ENCODE measurements at places on chromosomes 16 and 17.

DNA sequence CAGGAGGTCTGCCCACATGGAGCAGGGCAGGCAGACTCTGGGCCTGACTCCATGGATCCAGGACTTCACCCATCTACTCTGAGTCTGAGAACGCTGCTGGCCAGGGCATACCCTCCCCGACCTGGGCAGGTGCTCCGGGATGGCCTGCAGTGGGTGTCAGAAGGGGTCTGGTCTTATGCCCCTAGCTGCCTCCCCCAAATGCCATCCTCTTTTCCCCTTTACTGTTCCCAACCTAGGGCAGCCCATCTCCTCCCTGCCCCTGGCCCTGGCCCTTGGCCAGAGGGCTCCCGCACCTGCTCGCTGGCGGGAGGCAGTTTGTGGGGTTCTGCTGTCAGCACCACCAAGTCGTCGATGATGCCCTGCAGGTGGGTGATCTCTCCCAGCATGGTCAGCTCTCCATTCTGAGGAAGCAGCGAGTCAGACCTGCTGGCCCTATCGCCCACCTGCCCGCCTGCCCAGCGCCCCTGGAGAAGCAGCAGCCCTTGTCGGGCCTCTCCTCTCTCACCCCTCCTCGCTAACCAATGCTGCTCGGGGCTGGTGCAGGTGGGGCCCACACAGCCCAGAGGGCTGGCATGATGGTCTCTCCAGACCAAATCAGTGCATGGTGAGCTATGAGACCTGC, 8.2 kb downstream of the MTSS2 start:
- DNase-seq: no peak

DNA sequence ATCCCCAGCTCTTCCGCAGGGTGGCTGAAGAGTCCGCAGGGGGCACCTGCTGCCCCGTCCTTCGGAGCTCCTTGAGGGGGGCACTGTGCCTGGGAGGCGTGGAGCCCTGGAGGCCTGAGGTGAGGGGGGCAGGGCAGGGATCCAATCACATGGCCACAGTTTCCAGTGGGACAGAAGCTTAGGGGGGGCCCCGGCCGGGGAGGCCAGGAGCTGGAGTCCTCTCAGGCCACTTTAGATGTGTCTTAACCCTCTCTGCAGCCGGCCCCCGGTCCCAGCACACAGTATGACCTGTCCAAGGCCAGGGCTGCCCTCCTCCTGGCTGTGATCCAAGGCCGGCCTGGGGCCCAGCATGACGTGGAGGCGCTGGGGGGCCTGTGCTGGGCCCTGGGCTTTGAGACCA, 10.8 kb downstream of the ZNF213 start:
- DNase-seq: no peak

DNA sequence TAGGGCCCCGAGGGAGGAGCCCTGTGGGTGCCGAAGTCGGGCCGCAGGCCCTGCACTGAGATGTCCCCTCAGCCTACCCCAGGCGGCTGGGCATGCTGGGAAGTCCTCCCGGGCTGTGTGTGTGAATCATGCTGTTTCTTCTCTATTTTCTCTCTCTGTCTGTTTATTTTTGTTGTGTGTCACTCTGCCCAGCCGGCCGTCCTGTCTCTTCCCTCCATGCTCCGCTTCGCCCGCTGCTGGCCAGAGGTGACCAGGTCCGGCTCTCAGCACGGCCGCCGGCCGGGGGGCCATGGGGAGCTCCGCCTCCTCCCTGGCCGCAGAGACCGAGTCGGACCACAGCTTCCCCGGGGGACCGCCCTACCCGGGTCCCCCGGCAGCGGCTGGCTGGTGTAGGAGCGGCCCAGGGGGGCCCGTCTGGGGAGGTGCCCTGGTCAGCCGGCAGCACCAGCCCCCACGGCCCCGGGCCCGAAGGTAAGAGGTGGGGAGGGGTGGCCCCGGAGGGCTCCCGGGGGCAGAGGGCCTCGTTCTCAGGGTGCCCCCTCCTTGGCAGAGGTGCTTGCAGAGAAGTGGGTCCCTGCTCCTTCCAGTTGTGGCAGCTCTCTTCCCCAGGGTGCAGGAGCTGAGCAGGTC, 12.5 kb downstream of the CAPN15 start:
- no peak for DNase-seq

- peak; percentile 7 for DNase-seq
Observed at GRCh38 chr16:22161999-22162655, at the start of gene SDR42E2. TSS of gene SDR42E2 (plus strand) at chr16:22162506. CDS start at chr16:22165583, 3,077 bp downstream.

- DNase-seq: no peak
Observed at GRCh38 chr17:79690988-79691836, 39.5 kb upstream of the ENPP7 start.

GRCh38 chr16:30698139-30698815, 694 bp upstream of the SRCAP start:
- peak; percentile 98 for DNase-seq

GRCh38 chr17:4503283-4504025, 4.8 kb downstream of the SPNS2 start:
- DNase-seq: no peak

DNA sequence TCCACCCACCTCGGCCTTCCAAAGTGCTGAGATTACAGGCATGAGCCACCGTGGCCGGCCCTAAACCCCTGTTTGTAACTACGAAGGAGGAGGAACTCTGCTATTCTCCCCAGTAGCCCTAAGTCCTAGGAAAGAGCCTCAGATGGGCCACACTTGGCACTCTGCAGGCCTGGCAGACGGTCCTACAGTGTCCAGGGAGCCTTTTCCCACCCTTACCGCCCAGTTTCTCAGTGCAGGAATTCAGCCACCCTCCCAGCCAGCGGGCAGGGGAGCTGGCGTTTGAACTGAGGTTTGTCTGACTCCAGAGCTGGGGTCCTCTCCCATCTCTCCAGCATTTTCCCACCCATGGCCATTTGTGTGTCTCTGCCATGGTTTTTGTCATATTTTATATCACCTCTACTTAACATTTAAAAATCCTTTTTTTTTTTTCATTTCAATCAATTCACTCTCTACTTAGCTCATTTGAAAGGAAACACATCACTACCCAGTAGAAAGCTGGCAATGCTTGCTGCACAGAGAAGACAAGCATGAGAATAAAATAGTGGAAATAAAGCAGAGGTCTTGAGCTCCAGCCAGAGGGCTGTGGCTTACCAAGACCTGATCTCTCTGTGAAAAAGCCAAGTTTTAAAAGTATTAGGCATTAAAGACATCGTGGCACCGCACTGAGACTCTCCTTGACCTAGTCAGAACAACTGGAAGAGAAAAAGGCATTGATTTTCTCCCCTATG, 34.9 kb downstream of the BCO1 start:
- DNase-seq: no peak

GRCh38 chr16:81035398-81035974, at the start of gene ATMIN:
TSS of gene ATMIN (plus strand) at chr16:81035842. CDS start at chr16:81035871, 29 bp downstream.
- peak; percentile 90 for DNase-seq

- DNase-seq: no peak
Observed at GRCh38 chr16:83831456-83831987, 23.7 kb downstream of the HSBP1 start.

- no peak for DNase-seq
Observed at GRCh38 chr16:12518241-12519175, 285.2 kb downstream of the CPPED1 start.

GRCh38 chr16:67233596-67233995, 6.7 kb downstream of the TMEM208 start:
- DNase-seq: no peak

DNA sequence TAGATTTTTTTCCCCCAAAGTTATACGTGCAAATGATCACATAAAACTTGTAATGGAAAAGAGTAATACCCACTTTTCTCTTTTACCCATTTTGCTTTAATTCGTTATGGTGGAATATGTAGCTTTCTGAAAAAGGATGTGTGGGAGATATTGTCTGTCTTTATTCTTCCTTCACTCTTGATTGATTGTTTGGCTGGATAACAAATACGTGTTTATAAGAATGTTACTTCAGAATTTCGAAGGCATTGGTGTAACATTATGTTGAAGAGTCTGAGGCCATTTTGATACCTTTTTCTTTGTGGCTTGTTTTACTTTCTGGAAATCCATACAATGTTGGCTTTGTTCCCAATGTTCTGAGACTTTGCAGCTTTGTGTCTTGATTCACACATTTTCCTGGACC, 71.4 kb downstream of the BCAS3 start:
- DNase-seq: no peak

- DNase-seq: no peak
Observed at GRCh38 chr16:81366316-81366932, 51.7 kb downstream of the GAN start.

GRCh38 chr16:56783344-56783743, 53.4 kb downstream of the NUP93 start:
- DNase-seq: no peak

DNA sequence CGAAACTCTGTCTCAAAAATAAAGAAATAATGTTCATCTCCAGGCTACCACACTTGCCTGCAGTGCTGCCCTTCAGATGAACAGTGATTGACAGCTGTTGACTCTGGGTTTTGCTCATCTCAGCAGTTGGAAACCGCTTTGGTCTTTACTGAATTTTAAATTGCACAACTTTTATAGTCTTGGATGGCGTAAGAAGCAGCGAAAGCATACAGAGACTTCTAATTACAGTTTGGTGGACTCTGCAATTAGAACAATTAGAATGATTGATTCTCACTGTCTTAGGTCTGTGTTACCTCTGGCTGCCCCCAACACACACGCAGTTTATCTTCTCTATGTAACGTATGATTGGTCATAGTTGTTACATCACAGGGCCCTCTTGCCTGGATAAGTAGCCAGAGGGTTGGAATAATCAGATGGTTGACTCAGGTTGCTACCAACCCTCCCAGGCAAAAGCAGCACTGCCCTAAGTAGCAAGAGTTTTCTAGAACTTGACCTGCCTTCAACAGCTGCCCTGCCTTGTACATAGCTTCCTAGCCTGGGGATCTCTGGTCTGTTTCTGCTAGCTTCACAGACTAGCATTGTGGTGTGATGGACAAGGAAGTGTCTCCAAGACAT, 1.9 kb upstream of the NAT9 start:
- no peak for DNase-seq

- DNase-seq: no peak
Observed at GRCh38 chr17:13957636-13958035, 111.7 kb upstream of the COX10 start.

DNA sequence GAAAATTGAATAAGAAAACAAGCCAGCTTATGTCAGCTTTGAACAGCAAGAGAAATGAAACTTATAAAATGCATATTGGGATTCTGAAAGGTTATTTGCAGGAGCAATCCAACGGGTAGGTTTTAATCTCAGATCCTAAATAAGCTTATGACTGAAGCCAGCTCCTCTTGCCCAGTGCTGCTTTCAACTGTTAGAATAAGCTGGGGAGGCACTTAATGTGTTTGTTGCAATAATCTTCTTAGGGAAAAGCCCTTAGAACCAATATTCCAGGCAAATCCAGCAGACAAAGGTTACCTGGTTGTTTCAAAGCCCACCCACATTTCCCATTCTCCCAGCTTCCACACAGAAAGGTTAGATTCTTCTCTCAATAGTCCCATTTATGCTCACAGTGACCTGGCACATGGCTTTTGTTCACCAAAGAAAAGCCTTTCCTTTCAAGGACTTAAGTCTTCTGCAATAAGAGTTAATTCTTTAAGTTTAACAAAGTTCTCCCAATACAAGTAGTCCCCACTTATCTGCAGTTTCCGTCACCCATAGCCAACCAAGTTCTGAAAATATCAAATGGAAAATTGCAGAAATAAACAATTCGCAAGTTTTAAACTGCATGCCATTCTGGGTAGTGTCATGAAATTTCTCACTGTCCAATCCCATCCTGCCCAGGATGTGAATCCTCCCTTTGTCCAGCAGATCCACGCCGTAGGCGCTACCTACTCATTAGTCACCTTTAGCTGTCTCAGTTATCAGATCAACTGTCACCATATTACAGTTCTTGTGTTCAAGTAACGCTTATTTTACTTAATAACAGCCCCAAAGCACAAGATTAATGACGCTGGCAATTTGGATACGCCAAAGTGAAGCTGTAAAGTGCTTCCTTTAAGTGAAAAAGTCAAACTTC, 5.9 kb downstream of the TEX2 start:
- DNase-seq: no peak

GRCh38 chr17:60039847-60040442, 38.8 kb downstream of the HEATR6 start:
- no peak for DNase-seq

DNA sequence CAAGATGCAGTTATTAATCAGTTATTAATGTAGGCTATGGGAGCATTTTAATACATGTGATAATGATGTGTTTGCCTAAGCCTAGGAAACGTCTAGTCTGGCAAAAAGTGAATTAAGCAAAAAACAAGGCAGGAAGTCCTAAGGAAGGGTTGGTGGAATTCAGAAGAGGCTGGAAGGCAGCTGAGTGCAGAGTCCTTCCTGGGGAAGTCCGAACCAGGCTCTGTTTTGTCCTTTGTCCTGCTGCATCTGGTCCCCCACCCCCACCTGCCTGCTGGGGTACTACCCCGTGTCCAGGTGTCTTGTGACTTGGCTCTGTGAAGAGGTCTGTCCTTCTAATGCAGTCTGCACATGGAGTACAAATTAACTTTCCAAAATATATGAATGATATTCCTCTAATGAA, 1.5 kb upstream of the MYH10 start:
- no peak for DNase-seq

DNA sequence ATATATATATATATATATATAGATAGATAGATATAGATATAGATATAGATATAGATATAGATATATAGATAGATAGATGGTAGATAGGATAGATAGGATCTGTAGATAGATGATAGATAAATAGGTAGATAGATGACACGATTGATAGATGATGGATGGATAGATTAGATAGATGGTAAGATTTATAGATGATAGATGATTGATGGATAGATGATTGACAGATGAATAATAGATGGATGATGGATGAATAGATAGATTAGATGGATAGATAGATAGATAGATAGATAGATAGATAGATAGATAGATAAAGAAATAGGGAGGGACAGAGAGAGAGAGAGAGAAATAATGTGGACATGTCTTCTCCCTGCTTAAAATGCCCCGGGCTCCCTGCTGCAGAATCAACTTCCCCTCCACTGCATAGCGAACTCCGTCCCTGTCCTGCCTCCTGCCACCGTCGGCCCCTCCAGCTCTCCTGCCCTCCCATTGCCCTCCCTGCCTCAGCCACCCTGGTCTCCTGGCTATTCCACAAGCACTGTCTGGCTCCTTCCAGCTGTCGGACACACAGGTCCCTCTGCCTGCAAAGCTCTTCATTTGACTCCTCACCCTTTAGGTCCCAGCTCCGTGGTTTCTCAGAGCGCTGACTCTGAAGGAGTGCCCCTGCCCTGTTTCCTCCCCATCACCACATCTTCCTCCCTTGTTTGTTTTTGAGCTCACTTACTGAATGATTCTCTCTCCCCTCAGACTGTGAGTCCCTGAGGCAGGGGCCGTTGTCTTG, 254.0 kb downstream of the KATNIP start:
- DNase-seq: no peak
